Activated CD8-positive, alpha-beta T cell treated with anti-CD3 and anti-CD28 coated beads, Interleukin-2, amount 10 ng/mL, durations not matched to agents 7 days and 5 days (primary cell): ENCODE measurements at places on chromosomes 4 and X. TPM values are rescaled to one million over a fixed set of nuclear protein-coding genes. Genes with fewer than 3 reads are reported as not detected.

GRCh38 chr4:172104539-172104938 is 291.3 kb downstream of the GALNTL6 start:
- H3K4me1 ChIP-seq, result no peaks in the 10 kb centered on the region
- H3K4me3 ChIP-seq, result no peak overlapping the region
- H3K36me3 ChIP-seq, result no peaks in the 10 kb centered on the region

DNA sequence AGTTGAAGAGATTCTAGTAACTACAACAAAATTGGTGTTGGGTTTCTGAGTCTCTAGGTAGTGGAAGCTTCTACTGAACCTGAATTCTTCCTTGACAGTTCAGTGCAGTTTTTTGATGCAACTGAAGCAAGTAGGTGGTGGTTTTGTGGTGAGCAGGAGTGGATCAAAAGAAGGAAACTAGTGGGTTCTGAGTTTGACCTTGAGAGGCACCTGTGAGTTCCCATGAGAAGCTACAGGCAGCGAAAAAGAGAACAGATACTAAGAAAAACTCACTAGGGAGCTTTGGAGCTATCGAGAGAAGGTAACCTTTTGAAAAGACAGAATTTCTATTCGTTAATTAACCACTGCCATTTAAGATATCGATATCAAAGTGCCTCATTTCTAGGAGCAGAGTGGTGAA is 145.2 kb downstream of the PDHA2 start:
- H3K27ac ChIP-seq, result no peak overlapping the region
- peaks cover 5% of the 10 kb centered on the region for H3K4me1 ChIP-seq
- no peak overlapping the region for H3K4me3 ChIP-seq
- DNase-seq, result no peak

- H3K27ac ChIP-seq, result no peak overlapping the region
- no peak overlapping the region for H3K4me3 ChIP-seq
- peak; percentile 59 for DNase-seq
- H3K4me1 ChIP-seq, result no peaks in the 10 kb centered on the region
Observed at GRCh38 chrX:24395775-24396174, 35.3 kb downstream of the SUPT20HL1 start.

GRCh38 chr4:146477054-146477453 is 44.7 kb downstream of the SLC10A7 start:
- peaks cover 15% of the 10 kb centered on the region for H3K36me3 ChIP-seq
- peaks cover 8% of the 10 kb centered on the region for H3K4me1 ChIP-seq
- H3K27me3 ChIP-seq, result no peaks in the 10 kb centered on the region
- no peak for DNase-seq
- H3K27ac ChIP-seq, result no peak overlapping the region
- H3K4me3 ChIP-seq, result no peak overlapping the region

- no peaks in the 10 kb centered on the region for H3K4me1 ChIP-seq
- no peak overlapping the region for H3K4me3 ChIP-seq
- no peaks in the 10 kb centered on the region for H3K36me3 ChIP-seq
- H3K27me3 ChIP-seq, result no peaks in the 10 kb centered on the region
- no peak for DNase-seq
Observed at GRCh38 chrX:3522101-3522650, 175.7 kb upstream of the MXRA5 start.

DNA sequence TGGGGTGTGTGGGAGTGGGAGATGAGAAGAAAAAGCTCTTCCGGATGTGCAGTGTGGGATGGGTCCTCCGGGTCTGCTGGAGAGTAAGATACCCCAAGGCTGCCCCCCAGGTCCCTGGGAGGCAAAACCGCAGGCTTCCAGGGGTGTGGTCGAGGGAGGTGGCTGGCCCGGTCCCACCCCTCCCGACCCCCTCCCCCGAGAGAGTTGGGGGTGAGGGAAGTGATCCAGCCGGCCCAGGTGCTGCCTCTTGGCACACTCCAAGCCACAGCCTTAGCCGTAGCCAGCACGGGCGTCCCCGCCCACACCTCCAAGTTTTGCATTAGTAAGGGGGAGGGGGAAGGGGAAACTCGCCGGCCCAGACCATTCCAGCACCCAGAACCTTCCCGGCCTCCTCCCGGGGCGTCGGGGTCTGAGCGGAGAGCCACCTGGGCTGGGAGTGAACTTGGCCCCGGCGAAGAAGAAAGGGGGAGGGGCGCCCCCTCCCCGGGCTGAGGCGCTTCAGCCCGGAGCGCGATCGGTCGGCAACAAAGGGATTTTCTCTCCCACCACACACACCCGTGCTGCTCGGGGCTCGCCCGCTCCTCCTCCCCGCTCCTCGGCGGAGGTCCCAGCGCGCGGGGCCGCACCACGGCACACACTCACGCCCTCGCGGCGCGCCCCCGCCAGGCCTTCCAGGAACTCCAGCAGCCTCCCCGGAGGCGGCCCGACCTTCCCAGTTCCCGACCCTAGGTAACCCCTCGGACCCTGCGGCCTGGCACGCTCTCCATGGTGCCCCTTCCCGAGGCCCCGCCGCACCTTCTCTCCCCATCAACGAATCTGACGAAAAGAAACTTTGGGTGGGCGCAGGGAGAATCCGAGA is 14.4 kb downstream of the BCOR start:
- H3K4me1 ChIP-seq, result peaks cover 57% of the 10 kb centered on the region
- peaks cover 9% of the 10 kb centered on the region for H3K36me3 ChIP-seq
- H3K27ac ChIP-seq, result no peak overlapping the region
- no peak for DNase-seq
- H3K4me3 ChIP-seq, result peak overlapping the region; percentile 59

GRCh38 chr4:38832206-38832605 is 24.4 kb downstream of the TLR6 start:
- H3K36me3 ChIP-seq, result peaks cover 19% of the 10 kb centered on the region
- H3K27me3 ChIP-seq, result no peaks in the 10 kb centered on the region
- H3K4me3 ChIP-seq, result no peak overlapping the region
- H3K27ac ChIP-seq, result no peak overlapping the region
- no peak for DNase-seq
- peaks cover 2% of the 10 kb centered on the region for H3K4me1 ChIP-seq

GRCh38 chrX:104168127-104168526 is 1.9 kb downstream of the FAM199X start:
- H3K27ac ChIP-seq, result no peak overlapping the region
- peaks cover 6% of the 10 kb centered on the region for H3K36me3 ChIP-seq

- peak; percentile 91 for DNase-seq
- no peaks in the 10 kb centered on the region for H3K36me3 ChIP-seq
- H3K4me3 ChIP-seq, result no peak overlapping the region
- no peak overlapping the region for H3K27ac ChIP-seq
Observed at GRCh38 chrX:1581132-1581531, 10.3 kb upstream of the AKAP17A start.

- H3K36me3 ChIP-seq, result no peaks in the 10 kb centered on the region
- H3K4me1 ChIP-seq, result no peaks in the 10 kb centered on the region
- no peak overlapping the region for H3K27ac ChIP-seq
- no peak overlapping the region for H3K4me3 ChIP-seq
- peaks cover 11% of the 10 kb centered on the region for H3K27me3 ChIP-seq
Observed at GRCh38 chrX:15366506-15367352, 17.5 kb downstream of the VEGFD start.

GRCh38 chrX:40167233-40167849 is 69.6 kb upstream of the BCOR start:
- H3K4me3 ChIP-seq, result peak overlapping the region; percentile 69
- no peak for DNase-seq
- no peaks in the 10 kb centered on the region for H3K27me3 ChIP-seq
- peak overlapping the region; percentile 83 for H3K27ac ChIP-seq

- no peak for DNase-seq
- no peak overlapping the region for H3K4me3 ChIP-seq
Observed at GRCh38 chr4:75633846-75634245, 3.5 kb upstream of the CDKL2 start.

DNA sequence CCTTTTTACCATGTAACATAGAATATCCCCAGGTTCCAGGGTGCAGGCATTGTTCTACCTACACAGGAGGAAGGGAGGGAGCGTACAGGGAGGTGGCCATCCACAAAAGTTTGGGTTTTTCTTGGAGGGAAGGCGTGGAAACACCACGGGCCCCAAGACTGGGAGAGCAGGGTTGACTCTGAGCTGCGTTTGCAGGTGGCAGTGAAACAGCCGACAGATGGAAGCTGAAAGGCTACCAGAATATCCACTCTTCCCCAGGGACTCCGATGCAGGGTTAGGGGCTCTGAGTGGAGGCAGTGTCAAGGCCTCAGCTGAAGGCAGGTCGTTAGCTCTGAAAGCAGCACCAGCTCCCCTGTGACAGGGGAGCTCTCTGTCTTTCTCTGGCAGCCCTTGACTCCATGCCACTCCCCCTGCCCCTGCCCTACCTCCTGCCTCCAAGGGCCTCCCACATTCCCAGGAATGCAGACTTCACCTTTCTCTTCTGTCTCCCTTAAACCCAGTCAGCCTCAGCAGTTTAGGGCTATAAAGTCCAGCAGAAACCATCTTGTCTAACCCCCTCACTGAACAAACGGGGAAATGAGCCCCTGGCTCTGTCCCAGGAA is 14.0 kb upstream of the GLOD5 start:
- no peak for DNase-seq
- H3K27ac ChIP-seq, result no peak overlapping the region
- H3K27me3 ChIP-seq, result no peaks in the 10 kb centered on the region
- H3K36me3 ChIP-seq, result no peaks in the 10 kb centered on the region
- peaks cover 3% of the 10 kb centered on the region for H3K4me1 ChIP-seq

GRCh38 chrX:49042581-49043219 is 457 bp downstream of the TFE3 start:
- peak overlapping the region; percentile 87 for H3K27ac ChIP-seq
- peak overlapping the region; percentile 87 for H3K4me3 ChIP-seq
- H3K27me3 ChIP-seq, result no peaks in the 10 kb centered on the region
- H3K4me1 ChIP-seq, result peaks cover 36% of the 10 kb centered on the region
- no peak for DNase-seq

GRCh38 chr4:112284166-112284565 is 1.5 kb downstream of the TIFA start:
- H3K4me1 ChIP-seq, result peaks cover 70% of the 10 kb centered on the region
- H3K4me3 ChIP-seq, result peak overlapping the region; percentile 91
- H3K27me3 ChIP-seq, result no peaks in the 10 kb centered on the region
- no peak overlapping the region for H3K27ac ChIP-seq
- peaks cover 33% of the 10 kb centered on the region for H3K36me3 ChIP-seq

- no peak overlapping the region for H3K27ac ChIP-seq
- no peaks in the 10 kb centered on the region for H3K36me3 ChIP-seq
- peaks cover 5% of the 10 kb centered on the region for H3K27me3 ChIP-seq
- no peak overlapping the region for H3K4me3 ChIP-seq
- no peaks in the 10 kb centered on the region for H3K4me1 ChIP-seq
Observed at GRCh38 chr4:6734165-6734786, 18.3 kb downstream of the BLOC1S4 start.

- H3K27me3 ChIP-seq, result no peaks in the 10 kb centered on the region
- no peaks in the 10 kb centered on the region for H3K36me3 ChIP-seq
- H3K4me1 ChIP-seq, result no peaks in the 10 kb centered on the region
- no peak overlapping the region for H3K27ac ChIP-seq
- H3K4me3 ChIP-seq, result no peak overlapping the region
- DNase-seq, result no peak
Observed at GRCh38 chr4:145697332-145697731, 17.4 kb downstream of the C4orf51 start.

GRCh38 chr4:58688568-58688967 is 1578.4 kb upstream of the IGFBP7 start:
- no peaks in the 10 kb centered on the region for H3K27me3 ChIP-seq
- H3K27ac ChIP-seq, result no peak overlapping the region
- H3K4me1 ChIP-seq, result no peaks in the 10 kb centered on the region
- H3K36me3 ChIP-seq, result no peaks in the 10 kb centered on the region
- no peak for DNase-seq

Gene TLL1
- not detected for total RNA-seq

Gene SMR3B
- total RNA-seq, result not detected

Gene CTAG1A
- not detected for total RNA-seq

Gene TASL
- 3.1 TPM for total RNA-seq

Gene CXXC4
- total RNA-seq, result not detected
